ENCODE measurements at places on chromosomes 1 and 21. TPM values are rescaled to one million over a fixed set of nuclear protein-coding genes. Genes with fewer than 3 reads are reported as not detected.

Gene CFHR5
- not detected for total RNA-seq

Gene RERE
- 75.0 TPM for total RNA-seq

Gene SPRR2E
- not detected for total RNA-seq

Gene MR1
- total RNA-seq, result 11.4 TPM

Gene HSD3B1
- total RNA-seq, result not detected

Gene RIPPLY3
- not detected for total RNA-seq

DNA sequence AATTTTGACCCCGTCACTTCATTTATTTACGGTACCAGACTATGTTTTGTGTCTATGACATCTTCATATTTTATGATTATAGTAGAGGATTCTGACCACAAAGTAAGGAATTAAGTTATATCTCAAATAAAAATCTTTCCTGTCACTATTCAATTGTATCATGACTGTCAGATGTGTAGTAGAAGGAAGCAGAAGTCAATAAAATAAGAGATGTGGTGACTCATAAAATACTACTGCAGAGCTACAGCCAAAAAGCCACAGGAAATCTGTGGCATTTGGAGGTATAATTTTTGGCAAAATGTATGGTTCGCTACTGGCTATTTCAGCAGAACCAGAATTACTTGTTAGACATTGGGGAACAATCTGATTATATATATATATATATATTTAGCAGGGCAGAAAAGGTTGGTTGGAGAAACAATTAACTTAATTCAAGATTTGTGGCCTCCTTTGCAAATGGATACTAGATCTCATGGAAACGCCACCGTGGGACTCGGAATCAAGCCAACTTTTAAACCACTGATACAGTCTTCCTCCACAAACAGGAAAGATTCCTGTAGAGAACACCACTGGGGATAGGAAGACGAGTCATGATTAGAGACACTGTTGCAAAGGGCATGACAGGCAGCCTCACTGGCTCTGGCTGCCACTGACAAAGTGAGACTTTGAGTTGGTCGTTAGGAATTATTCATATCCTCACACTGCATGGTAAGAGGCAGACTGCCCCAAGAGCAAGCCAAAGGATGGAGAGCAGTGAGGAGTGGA lies 5.1 kb downstream of the FCRL2 start:
- DNase-seq, result no peak
- no peak overlapping the region for H3K4me3 ChIP-seq
- no peaks in the 10 kb centered on the region for H3K27me3 ChIP-seq
- H3K4me1 ChIP-seq, result no peaks in the 10 kb centered on the region
- no peaks in the 10 kb centered on the region for H3K36me3 ChIP-seq

GRCh38 chr1:10242135-10242534 lies 31.8 kb downstream of the KIF1B start:
- no peak overlapping the region for H3K4me3 ChIP-seq
- H3K36me3 ChIP-seq, result no peaks in the 10 kb centered on the region
- DNase-seq, result peak; percentile 35
- H3K4me1 ChIP-seq, result peaks cover 3% of the 10 kb centered on the region

DNA sequence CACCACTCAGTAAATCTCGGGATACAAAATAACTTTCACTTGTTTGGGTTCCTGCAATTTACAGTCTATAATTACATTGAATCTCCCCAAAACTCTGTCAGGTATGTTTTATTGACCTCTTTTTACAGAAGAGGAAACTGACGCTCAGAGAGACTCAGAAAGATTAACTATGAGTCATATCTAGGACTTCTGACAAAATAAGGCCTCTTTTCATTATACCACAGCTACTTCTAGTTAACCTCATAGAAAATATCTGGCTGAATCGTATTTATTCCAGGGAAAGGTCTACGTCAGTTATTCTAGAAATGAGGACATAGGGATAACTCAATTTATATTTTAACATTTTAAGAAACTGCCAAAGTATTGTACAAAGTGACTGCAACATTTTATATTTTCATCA lies 211.1 kb upstream of the FAM78B start:
- no peak for DNase-seq
- no peaks in the 10 kb centered on the region for H3K4me1 ChIP-seq
- no peak overlapping the region for H3K27ac ChIP-seq

GRCh38 chr1:215637041-215637573 lies 70.0 kb downstream of the KCTD3 start:
- H3K4me1 ChIP-seq, result peaks cover 9% of the 10 kb centered on the region
- H3K4me3 ChIP-seq, result no peak overlapping the region
- DNase-seq, result peak; percentile 52

DNA sequence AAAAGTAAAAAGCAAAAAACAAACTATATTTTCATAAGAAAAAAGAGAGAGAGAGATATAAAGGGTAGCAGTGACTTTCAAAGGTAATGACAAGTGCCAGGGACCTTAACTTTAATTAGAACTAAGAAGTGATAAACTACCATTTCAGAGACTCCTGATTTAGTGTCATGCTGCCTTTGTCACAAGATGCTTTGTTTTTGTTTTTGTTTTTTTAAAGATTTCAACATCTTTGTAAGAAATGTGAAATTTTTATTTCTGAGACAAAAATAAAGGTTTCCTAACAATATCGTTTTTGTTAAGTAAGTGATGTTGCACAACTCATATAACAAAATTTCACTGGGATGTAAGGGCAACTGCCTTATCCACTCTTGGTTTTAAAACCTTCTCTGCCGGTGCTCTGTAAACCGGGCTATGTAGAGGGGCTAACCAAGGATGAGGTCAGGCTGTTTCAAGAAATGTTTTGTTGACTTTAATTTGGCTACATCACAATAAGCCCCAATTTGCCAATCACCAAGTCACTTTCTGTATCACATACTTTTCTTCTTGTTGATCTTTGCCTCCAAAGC lies 35.2 kb upstream of the SYT2 start:
- no peak for DNase-seq
- no peak overlapping the region for H3K27ac ChIP-seq
- H3K27me3 ChIP-seq, result no peaks in the 10 kb centered on the region
- H3K36me3 ChIP-seq, result peaks cover 92% of the 10 kb centered on the region
- H3K4me1 ChIP-seq, result no peaks in the 10 kb centered on the region
- H3K4me3 ChIP-seq, result no peak overlapping the region

DNA sequence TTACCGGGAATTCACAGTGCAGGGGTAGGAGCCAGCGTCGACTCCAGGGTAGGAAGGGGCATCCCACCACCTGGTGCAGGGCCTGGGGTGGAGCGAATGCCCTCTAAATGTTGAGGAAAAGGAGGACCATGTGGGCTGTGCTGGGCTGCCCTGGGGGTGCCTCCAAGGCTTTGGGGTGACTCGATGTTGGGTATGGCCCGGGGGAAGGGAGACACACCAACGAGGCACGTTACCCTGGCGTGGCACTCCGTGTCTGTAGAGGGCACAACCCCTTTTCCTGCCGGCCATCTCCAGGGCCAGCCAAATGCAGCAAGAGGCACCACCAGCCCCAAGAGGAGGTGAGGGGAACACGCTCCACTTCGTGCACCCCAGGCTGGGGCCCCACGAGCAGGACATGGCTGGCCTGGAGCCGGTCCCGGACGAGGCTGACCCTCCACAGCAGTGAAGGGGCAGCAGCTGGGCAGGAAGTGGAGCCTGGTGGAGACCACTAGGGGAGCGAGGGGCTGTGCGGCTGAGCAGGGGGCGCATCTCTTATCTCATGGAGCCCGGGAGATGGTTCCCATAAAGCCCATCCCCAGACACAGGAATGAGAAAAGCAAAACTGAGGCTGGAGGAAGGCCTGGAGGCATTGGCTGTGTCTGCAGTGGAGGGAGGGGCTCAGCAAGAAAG lies 11.2 kb downstream of the ACTRT2 start:
- no peaks in the 10 kb centered on the region for H3K36me3 ChIP-seq
- H3K27me3 ChIP-seq, result no peaks in the 10 kb centered on the region
- H3K4me1 ChIP-seq, result no peaks in the 10 kb centered on the region
- no peak overlapping the region for H3K4me3 ChIP-seq
- DNase-seq, result no peak

DNA sequence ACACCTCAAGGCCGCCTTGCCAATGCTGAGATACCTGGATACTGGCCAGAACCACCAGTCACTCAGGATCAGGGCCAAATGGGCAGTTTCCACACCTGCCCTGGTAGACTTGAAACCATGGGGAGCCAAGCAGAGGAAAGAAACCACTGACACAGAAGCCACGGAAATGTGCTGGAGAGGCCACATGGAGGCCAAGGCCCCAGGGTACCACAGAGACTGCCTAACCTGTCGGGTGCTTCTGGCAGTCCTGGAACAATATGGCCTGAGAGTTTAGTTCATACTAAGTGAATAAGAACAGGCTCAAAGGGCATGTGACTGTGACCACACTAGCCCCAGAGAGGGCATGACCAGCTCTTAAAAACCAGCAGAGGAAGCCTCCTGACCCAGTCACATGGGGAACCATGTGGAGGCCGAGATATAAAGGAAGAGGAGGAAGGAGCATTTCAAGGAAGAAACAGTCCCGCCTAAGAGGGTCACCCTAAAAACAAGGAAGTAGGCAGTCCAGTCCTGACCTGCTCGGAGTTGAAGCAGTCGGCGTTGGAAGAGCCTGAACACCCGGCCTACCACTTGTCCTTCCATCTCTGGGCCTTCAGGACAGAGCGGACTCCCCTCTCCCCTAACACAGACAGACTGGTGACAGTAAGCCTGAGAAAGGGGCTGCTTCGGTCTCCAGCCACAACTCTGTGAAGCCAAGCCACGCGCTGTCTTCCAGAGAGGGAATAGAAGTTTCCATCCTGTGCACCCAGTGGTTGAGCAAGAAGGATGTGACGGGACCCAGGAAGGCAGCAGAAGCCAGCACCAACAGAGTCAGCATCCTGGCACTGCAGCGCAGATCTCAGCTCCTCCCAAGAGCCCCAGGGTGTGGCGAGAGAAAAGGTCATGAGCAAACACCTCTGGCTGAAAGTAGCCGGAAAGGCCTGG lies at the start of gene DENND2D:
TSS of gene DENND2D (minus strand) at position 766 of the 921 bp plus-strand sequence. CDS start at position 579, 187 bp downstream.
- H3K27ac ChIP-seq, result peak within 1 kb of the TSS; percentile 92
- H3K36me3 ChIP-seq, result peaks cover 21% of the 10 kb centered on the region
- H3K4me1 ChIP-seq, result peaks cover 92% of the 10 kb centered on the region
- peak; percentile 70 for DNase-seq

DNA sequence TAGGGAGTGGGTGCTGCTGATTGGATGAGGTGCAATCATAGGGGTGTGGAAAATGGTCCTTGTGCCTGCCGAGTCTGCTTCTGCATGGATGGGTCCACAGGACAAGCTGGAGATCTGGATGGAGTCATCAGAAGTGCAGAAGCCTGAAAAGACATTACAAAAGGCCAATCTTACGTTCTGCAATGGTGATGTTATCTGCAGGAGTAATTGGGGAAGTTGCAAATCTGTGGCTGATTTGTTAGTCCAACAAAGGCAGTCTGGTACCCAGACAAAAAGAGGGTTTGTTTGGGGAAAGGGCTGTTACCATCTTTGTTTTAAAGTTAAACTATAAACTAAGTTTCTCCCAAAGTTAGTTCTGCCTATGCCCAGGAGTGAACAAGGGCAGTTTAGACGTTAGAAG lies 166.5 kb downstream of the PGBD5 start:
- H3K4me1 ChIP-seq, result no peaks in the 10 kb centered on the region
- no peak overlapping the region for H3K4me3 ChIP-seq
- H3K27ac ChIP-seq, result no peak overlapping the region
- no peak for DNase-seq

GRCh38 chr21:37799211-37800056 lies 116.8 kb downstream of the KCNJ6 start:
- peaks cover 5% of the 10 kb centered on the region for H3K27me3 ChIP-seq
- no peak overlapping the region for H3K4me3 ChIP-seq
- no peaks in the 10 kb centered on the region for H3K4me1 ChIP-seq
- no peak for DNase-seq

DNA sequence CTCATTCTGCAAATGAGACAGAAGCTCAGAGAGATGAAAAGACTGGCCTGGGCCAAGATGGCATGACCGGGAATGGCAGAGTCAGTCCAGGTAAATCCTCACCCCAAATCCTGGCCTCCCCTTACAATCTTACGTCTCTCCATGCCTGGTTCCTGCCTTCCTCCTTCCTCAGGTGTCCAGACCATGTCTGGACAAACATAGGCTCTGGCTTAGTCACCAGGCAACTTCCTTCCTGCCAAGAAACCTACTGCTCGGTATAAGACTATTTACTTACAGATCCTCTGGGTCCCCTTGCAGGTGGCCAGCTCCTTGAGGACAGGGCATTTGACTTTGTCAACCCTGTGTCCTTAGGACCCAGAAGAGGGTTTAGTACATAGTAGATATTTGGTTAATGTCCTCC lies 69.4 kb upstream of the ROR1 start:
- peak; percentile 60 for DNase-seq
- no peaks in the 10 kb centered on the region for H3K36me3 ChIP-seq
- peak overlapping the region; percentile 54 for H3K27ac ChIP-seq

GRCh38 chr1:248825573-248825908 lies 174 bp downstream of the SH3BP5L start:
- no peaks in the 10 kb centered on the region for H3K27me3 ChIP-seq
- no peak for DNase-seq
- peak overlapping the region; percentile 97 for H3K27ac ChIP-seq
- peaks cover 60% of the 10 kb centered on the region for H3K4me1 ChIP-seq

DNA sequence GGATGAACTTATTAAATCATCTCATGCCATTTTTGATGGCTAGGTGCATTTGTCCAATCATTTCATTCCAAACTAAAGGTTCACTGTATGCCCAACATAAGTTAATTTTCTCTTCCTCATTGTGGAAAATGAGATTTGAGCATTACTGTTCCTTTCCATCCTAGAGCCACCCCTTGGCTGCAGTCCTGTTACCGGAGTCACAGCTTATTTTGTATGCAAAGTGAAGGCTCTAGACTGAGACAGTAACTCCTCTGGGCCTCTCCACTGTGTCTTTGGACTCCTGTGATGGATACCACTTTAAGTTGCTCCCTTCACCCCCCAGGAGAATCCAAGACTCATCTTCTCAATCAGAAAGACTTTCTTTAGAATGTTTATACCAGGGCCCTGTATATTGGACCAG lies 59.7 kb downstream of the FGGY start:
- H3K36me3 ChIP-seq, result no peaks in the 10 kb centered on the region
- H3K27ac ChIP-seq, result no peak overlapping the region
- DNase-seq, result no peak
- H3K27me3 ChIP-seq, result no peaks in the 10 kb centered on the region
- no peak overlapping the region for H3K4me3 ChIP-seq
